Adrenal gland (tissue), 19 donors: ENCODE measurements at places on chromosomes 5 and 9. TPM values are rescaled to one million over a fixed set of nuclear protein-coding genes. Genes with fewer than 3 reads are reported as not detected.
A peak's percentile ranks its signal among the peaks of the same experiment; 100 is the strongest.

DNA sequence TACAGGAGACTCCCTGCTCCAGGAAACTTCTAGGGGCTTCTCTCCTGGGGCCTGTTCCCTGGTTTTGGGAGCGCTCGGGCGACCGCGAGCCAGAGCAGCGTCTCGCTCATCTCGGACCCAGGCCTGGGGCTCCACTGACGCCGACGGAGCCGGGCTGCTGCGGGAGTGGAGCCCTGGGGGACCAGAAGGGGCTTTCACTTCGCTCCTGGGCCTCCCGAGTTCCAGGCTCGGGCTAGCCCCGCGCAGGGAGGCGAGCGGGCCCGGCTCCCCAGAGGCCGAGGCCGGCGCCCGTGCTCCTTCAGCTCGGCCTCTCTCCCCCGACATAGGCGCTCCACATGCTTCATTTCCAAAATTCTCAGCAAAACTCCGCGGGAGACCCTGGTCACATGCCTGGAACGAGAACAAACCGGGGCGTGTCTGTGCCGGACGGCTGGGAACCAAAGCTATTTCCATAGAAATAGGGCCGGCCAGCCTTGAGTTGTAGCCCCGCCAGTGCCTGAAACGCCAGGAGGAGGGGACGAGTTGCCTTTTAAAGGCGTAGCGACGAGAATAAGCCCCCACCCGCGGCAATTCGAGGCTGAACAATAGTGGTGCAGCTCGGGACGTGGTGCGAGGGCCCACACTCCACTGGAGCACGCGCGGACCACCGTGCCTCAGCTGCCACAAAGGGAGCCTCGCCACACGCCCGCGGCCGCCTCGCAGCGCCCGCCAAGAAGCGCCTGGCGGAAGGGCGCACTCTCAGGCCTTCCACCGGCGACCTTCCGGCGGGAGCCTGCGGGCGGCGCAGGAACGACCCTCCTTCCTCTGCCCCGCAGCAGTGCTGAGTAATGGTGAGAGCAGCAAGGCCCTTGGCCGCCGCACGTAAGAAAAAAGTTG is 1.1 kb upstream of the G3BP1 start:
- no peaks in the 10 kb centered on the region for H3K36me3 ChIP-seq
- H3K4me1 ChIP-seq: peaks cover 32% of the 10 kb centered on the region
- no peaks in the 10 kb centered on the region for H3K27me3 ChIP-seq
- peak; percentile 85 for DNase-seq
- peak overlapping the region; percentile 98 for H3K27ac ChIP-seq
- peak overlapping the region; percentile 12 for H3K4me3 ChIP-seq

GRCh38 chr5:73625372-73625943 is 538 bp upstream of the ARHGEF28 start:
- H3K27ac ChIP-seq: peak overlapping the region; percentile 91
- peaks cover 35% of the 10 kb centered on the region for H3K4me1 ChIP-seq
- no peaks in the 10 kb centered on the region for H3K27me3 ChIP-seq
- no peak for DNase-seq
- H3K36me3 ChIP-seq: no peaks in the 10 kb centered on the region

GFRA3 gene
- polyA plus RNA-seq: 0.40 TPM

- H3K4me1 ChIP-seq: peaks cover 15% of the 10 kb centered on the region
- no peak for DNase-seq
- no peaks in the 10 kb centered on the region for H3K36me3 ChIP-seq
- H3K27ac ChIP-seq: no peak overlapping the region
Measured at GRCh38 chr9:113562653-113563381, 99.3 kb downstream of the RGS3 start.

- no peaks in the 10 kb centered on the region for H3K27me3 ChIP-seq
- no peak for DNase-seq
- no peak overlapping the region for H3K4me3 ChIP-seq
- H3K36me3 ChIP-seq: no peaks in the 10 kb centered on the region
- H3K27ac ChIP-seq: peak overlapping the region; percentile 26
Measured at GRCh38 chr5:154829589-154830218, 20.7 kb downstream of the FAXDC2 start.

SLC45A2 gene
- 0.03 TPM for polyA plus RNA-seq

PRLR gene
- polyA plus RNA-seq: 57.1 TPM

GRCh38 chr9:133371261-133371711 is 4.6 kb downstream of the SURF4 start:
- H3K36me3 ChIP-seq: no peaks in the 10 kb centered on the region
- peaks cover 23% of the 10 kb centered on the region for H3K4me1 ChIP-seq
- no peaks in the 10 kb centered on the region for H3K27me3 ChIP-seq
- DNase-seq: no peak
- H3K4me3 ChIP-seq: no peak overlapping the region

DNA sequence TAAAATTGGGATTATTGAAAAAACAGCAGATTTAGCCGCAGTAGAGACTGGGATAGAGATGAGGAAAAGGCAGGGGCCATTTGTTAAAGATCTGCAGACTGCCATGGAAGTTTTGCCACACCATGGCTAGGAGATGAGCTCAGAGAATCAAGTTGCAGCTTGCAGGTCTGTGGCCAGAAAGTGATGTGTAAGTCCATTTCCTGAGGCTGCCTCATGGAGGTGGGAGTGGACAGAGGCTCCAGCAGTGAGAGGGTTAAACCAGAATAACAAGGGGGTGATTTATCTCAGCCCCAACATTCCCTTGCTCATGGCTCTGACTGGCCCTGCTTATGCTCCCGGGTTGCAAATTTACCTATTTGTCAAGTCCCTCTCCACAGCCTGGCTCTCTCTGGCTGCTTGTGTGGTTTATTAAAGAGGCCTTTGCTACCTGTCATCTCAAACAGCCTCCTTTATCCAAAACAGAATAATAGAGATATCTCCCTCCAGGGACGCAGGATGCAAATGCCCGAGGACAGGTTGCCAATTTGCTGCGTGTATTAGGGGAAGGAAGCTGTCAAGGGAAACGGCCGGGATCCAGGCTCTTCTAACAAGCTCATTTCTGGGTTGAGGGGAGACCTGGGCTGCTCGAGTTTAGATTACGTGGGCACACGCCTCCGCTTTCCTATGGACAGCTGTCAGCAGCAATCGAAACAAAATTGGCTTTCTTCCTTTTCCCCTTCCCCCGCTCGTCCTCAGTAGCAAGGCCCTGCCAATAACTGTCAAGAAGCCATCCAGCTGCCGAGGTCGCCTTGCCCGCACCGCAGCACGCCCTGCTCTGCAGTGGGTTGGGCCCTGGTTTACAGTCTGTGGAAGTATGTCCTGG is 72.8 kb upstream of the PITX1 start:
- no peak overlapping the region for H3K27ac ChIP-seq
- H3K27me3 ChIP-seq: no peaks in the 10 kb centered on the region
- no peaks in the 10 kb centered on the region for H3K4me1 ChIP-seq
- no peak overlapping the region for H3K4me3 ChIP-seq
- H3K36me3 ChIP-seq: no peaks in the 10 kb centered on the region

LECT2 gene
- not detected for polyA plus RNA-seq

GRCh38 chr5:25255128-25255527 is 610.4 kb upstream of the CDH10 start:
- DNase-seq: no peak
- no peak overlapping the region for H3K27ac ChIP-seq
- H3K4me3 ChIP-seq: no peak overlapping the region

TPM2 gene
- 1,350 TPM for polyA plus RNA-seq

GRCh38 chr9:74742792-74743730 is 144.7 kb downstream of the TRPM6 start:
- no peaks in the 10 kb centered on the region for H3K27me3 ChIP-seq
- H3K4me1 ChIP-seq: no peaks in the 10 kb centered on the region
- no peak overlapping the region for H3K4me3 ChIP-seq
- no peaks in the 10 kb centered on the region for H3K36me3 ChIP-seq

- H3K36me3 ChIP-seq: no peaks in the 10 kb centered on the region
- no peak overlapping the region for H3K27ac ChIP-seq
- no peak overlapping the region for H3K4me3 ChIP-seq
- no peaks in the 10 kb centered on the region for H3K27me3 ChIP-seq
- no peaks in the 10 kb centered on the region for H3K4me1 ChIP-seq
- no peak for DNase-seq
Measured at GRCh38 chr5:162573758-162574157, 506.2 kb downstream of the GABRG2 start.

TRIM7 gene
- 3.4 TPM for polyA plus RNA-seq

DNA sequence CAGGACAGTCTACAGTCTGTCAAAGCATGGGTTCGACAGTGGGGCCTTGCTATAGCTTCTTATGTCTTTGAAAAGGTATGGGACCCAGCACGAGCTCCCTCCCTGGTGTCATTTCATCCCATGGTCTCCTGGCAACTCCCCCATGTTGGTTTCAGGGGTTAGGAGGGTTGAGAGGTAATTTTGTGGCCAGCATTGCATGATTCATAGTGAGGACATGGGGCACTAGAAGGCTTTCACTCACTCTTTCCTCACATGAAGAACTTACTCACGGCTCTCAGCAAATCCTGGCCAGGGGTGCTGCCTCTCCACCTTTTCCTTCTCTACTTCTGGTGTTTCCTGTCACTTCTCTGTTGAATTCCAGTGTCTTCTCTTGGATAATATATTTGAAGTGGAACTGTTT is 134.7 kb upstream of the TNPO1 start:
- H3K36me3 ChIP-seq: no peaks in the 10 kb centered on the region
- H3K4me3 ChIP-seq: no peak overlapping the region
- peaks cover 6% of the 10 kb centered on the region for H3K27me3 ChIP-seq
- H3K27ac ChIP-seq: no peak overlapping the region

- H3K27ac ChIP-seq: no peak overlapping the region
- H3K27me3 ChIP-seq: no peaks in the 10 kb centered on the region
- no peak overlapping the region for H3K4me3 ChIP-seq
- peaks cover 27% of the 10 kb centered on the region for H3K36me3 ChIP-seq
- no peak for DNase-seq
Measured at GRCh38 chr5:151202381-151203139, 21.3 kb downstream of the CCDC69 start.

DNA sequence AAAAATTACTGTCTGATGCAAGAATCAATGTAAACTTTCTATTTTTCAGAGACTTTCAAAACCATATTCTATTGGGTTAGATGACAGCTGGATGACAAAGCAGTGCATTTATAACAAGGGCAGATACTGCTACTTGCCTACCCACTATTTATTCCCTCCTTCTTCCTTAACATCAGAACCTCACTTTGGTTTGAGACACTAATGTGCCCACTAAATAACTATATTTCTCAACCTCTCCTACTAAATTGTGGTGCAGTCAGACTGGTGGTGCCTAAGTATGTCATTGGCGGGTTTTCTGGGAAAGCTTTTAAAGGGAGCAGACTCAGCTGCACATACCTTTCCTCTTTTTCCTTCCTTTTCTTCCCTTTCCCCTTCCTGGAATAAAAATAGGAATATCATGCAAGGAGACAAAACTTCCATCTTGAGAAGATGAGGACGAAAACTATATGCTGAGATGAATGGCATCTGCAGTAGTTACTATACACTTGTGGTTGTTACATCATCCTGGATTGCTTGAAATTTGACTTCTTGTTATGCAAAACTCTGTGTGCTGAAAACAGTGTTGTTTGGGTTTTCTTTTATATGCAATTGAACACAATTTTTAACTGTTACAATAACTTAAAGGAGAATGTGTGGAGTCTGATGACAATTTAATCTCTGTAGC is 43.8 kb downstream of the PRR16 start:
- DNase-seq: no peak
- no peak overlapping the region for H3K27ac ChIP-seq
- no peaks in the 10 kb centered on the region for H3K27me3 ChIP-seq

FTMT gene
- not detected for polyA plus RNA-seq

- no peaks in the 10 kb centered on the region for H3K27me3 ChIP-seq
- H3K4me3 ChIP-seq: no peak overlapping the region
- DNase-seq: no peak
Measured at GRCh38 chr5:18032744-18033143, 398.5 kb downstream of the TAF11L14 start.

- no peaks in the 10 kb centered on the region for H3K4me1 ChIP-seq
- no peaks in the 10 kb centered on the region for H3K36me3 ChIP-seq
- no peak overlapping the region for H3K27ac ChIP-seq
- DNase-seq: peak; percentile 68
- H3K4me3 ChIP-seq: no peak overlapping the region
- H3K27me3 ChIP-seq: no peaks in the 10 kb centered on the region
Measured at GRCh38 chr9:126471084-126471624, 142.6 kb upstream of the LMX1B start.

DRD1 gene
- polyA plus RNA-seq: 0.16 TPM

TSLP gene
- 0.33 TPM for polyA plus RNA-seq

AIF1L gene
- 8.5 TPM for polyA plus RNA-seq

DNA sequence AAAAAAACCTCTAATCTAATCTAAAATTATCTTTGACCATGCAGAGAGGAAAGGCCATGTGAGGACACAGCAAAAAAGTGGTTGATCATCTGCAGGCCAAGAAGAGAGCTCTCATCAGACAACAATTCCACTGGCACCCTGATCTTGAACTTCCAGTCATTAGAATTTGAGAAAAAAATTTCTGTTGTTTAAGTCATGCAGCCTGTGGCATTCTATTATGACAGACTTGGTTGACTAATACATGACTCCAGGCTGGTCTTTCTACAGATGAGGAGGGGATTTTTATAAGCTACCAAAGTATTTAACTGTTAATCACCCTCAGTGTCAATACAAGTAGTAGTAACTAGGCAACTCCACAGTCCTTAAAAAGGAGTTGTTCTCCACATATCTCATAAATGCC is 358.5 kb upstream of the RGMB start:
- H3K27ac ChIP-seq: no peak overlapping the region
- DNase-seq: no peak
- no peaks in the 10 kb centered on the region for H3K36me3 ChIP-seq

- no peaks in the 10 kb centered on the region for H3K36me3 ChIP-seq
- no peak for DNase-seq
- H3K4me3 ChIP-seq: no peak overlapping the region
- H3K27me3 ChIP-seq: no peaks in the 10 kb centered on the region
- H3K27ac ChIP-seq: no peak overlapping the region
- H3K4me1 ChIP-seq: no peaks in the 10 kb centered on the region
Measured at GRCh38 chr9:98502311-98502975, 206.3 kb downstream of the GABBR2 start.

GRCh38 chr5:170342153-170342725 is 44.7 kb upstream of the LCP2 start:
- no peaks in the 10 kb centered on the region for H3K4me1 ChIP-seq
- H3K36me3 ChIP-seq: no peaks in the 10 kb centered on the region
- no peak for DNase-seq
- H3K27me3 ChIP-seq: no peaks in the 10 kb centered on the region

GRCh38 chr5:67303356-67303755 is 106.8 kb upstream of the CD180 start:
- no peaks in the 10 kb centered on the region for H3K4me1 ChIP-seq
- DNase-seq: no peak
- H3K36me3 ChIP-seq: no peaks in the 10 kb centered on the region
- H3K27me3 ChIP-seq: no peaks in the 10 kb centered on the region
- H3K27ac ChIP-seq: no peak overlapping the region
- no peak overlapping the region for H3K4me3 ChIP-seq

CEP72 gene
- 5.9 TPM for polyA plus RNA-seq

- no peak for DNase-seq
- no peak overlapping the region for H3K4me3 ChIP-seq
- H3K36me3 ChIP-seq: no peaks in the 10 kb centered on the region
- H3K27ac ChIP-seq: no peak overlapping the region
- no peaks in the 10 kb centered on the region for H3K27me3 ChIP-seq
Measured at GRCh38 chr5:169173372-169173771, 127.6 kb downstream of the SLIT3 start.
